Stimulated activated CD4-positive, alpha-beta T cell treated with anti-CD3 and anti-CD28 coated beads, Interleukin-12 subunit alpha, Interleukin-12 subunit beta, amount 100 ng/mL, for 4 hours (primary cell): ENCODE measurements at places on chromosomes 12 and 14.

GRCh38 chr14:95833429-95833828, 43.2 kb upstream of the TUNAR start:
- no peak for DNase-seq

- DNase-seq: no peak
Measured at GRCh38 chr14:95313707-95314106, 6.0 kb downstream of the CLMN start.

DNA sequence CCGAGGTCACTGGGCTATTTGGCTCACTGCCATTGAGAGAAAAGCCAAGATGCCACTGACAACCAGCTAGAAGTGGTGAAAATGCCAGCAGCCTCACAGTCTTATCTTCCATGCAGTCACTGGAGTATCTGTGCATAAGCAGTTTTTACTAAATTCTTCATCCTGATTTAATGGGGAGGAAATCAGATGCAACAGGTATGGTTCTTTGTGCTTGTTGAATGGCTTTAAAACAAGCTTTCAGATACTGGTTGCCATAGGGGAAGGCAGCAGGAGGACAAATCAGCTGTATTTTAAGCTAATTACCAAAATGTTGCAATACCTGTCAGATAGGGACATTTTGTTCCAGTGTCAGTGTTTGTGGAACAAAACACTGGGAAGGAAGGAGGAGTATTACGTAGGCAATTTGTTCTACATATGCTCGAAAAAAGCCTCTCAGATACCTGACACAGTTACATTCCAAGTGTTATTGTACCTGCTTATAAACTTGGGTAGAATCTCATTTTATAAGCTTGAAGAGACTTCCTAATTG, 54.1 kb upstream of the ARHGAP5 start:
- DNase-seq: no peak

- DNase-seq: no peak
Measured at GRCh38 chr12:128969480-128970055, 116.3 kb downstream of the GLT1D1 start.

DNA sequence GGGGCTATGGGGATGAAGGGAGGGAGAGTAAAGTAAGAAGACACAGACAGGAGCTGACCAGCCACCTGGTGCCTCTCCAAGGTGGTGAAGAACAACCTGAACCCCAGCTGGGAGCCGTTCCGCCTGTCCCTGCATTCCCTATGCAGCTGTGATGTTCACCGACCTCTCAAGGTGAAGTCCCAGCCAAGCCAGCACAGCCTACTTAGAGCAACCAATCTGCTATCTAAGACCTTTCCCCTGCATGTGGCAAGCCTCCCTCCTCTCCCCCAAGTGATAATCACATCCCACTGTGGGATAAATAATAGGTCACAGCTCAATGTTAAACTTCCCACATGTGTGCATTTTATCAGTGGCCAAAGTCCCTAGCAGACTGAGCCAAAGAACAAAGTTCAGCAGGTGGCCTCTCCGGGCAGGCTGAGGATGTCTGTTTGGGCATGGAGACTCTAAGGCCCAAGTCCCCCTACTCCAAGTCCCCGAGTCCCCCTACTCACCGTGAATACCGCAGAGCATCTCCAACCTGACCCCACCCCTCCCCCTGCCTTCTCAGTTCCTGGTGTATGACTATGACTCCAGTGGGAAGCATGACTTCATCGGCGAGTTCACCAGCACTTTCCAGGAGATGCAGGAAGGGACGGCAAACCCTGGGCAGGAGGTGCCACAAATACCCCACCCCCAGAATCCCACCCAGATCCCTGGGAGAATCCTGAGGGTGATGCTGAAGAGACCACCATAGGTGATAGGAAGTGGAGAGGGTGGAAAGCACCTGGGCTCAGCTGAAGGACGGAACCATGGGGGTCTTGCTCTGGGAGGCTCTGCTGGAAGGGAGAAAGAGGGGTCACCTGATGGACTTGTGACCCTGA, 3.5 kb downstream of the CPNE6 start:
- no peak for DNase-seq

DNA sequence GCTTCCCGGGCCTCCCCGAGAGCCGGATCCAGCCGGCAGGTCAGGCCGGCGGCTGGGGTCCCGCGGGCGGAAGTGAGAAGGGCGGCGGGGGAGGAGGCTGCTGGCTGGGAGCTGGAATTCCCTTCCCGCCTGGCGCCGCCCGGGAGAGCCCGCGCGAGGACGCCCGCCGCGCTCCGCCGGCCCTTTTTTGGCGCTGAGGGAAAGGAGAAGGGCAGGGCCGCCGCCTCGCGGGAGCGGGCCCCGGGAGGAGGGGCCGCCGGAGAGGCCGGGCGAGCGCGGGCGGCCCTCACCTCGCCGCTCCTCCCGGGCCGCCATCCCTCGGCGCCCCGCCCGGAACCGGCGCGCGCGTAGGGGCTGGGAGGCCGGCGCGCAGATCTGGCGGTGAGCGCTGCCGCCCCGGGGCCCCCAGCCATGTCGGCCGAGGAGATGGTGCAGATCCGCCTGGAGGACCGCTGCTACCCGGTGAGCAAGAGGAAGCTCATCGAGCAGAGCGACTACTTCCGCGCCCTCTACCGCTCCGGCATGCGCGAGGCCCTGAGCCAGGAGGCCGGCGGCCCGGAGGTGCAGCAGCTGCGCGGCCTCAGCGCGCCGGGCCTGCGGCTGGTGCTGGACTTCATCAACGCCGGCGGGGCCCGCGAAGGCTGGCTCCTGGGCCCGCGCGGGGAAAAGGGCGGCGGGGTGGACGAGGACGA, at the start of the genes KLHL42 and MANSC4:
Gene KLHL42 (plus strand): TSS at position 314 of the 692 bp plus-strand sequence. CDS start 98 bp downstream, at position 412.
Gene MANSC4 (minus strand): TSS at position 317 of the 692 bp plus-strand sequence. CDS start 8,960 bp downstream, outside the sequence.
- DNase-seq: peak; percentile 60

GRCh38 chr12:70646850-70647249, 9.6 kb upstream of the PTPRB start:
- no peak for DNase-seq

DNA sequence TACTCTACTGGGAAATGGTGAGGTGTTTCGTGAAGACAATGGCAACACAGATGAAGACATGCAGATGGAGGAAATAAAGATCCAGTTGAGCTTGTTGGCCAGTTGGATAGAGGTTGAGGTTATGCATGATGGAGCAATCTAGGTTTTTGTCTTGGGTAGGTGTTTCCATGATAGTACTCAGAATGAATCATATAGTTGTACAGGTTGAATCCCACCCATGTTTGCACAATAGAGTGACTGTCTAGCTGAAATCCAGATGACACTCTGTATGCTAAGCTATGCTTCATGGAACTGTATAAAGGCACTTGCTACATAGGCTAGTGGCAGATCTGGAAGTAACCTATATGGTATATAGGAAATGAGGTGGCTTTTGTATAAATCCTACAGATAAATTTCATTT, 264.9 kb downstream of the NAV3 start:
- no peak for DNase-seq

- DNase-seq: no peak
Measured at GRCh38 chr14:99345472-99345871, 73.5 kb upstream of the BCL11B start.

DNA sequence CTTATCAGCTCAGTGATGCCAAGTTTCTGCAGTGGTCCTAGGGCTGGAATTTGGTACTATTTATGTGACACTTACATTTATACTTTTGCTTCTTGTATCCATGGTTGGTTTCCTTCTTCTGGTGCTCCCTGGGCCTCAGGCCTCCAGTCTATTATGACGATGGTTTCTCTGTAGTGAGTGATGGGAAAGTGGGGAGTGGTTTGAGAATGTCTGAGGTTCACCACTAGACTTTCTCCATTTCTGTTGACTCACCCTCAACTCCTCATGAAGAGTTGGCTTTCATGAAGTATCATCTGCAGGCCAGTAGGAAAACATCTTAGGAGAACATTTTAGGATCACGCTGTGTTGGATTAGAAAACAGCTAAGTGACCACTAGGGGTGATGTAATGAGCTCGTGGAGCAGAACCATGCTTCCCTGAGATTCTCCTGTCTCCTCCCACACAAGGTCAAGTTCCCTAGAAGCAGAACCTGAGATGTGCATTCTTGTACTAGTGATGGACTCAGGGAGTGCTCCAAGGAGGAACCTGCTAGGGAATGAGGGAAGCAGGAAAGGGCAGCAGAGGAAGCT, 32.1 kb downstream of the RPH3A start:
- DNase-seq: no peak
